ENCODE measurements at places on chromosomes 1 and 21. TPM values are rescaled to one million over a fixed set of nuclear protein-coding genes. Genes with fewer than 3 reads are reported as not detected.

MCOLN2 gene
- 92.3 TPM for total RNA-seq

GRCh38 chr1:46535063-46535462, 16.4 kb downstream of the KNCN start:
- DNase-seq = peak; percentile 72

GRCh38 chr1:7093297-7093696, 308.0 kb downstream of the CAMTA1 start:
- no peak for DNase-seq

RHEX gene
- not detected for total RNA-seq

GRCh38 chr1:43978264-43978550, 803 bp upstream of the B4GALT2 start:
- DNase-seq = no peak

GUCA2A gene
- total RNA-seq = not detected

CACNA1E gene
- not detected for total RNA-seq

- DNase-seq = peak; percentile 84
Measured at GRCh38 chr1:64469977-64470664, at the start of gene CACHD1. CACHD1 (plus strand) TSS chr1:64470129; CDS start chr1:64470745, 616 bp downstream.

GMEB1 gene
- total RNA-seq = 26.1 TPM

DNA sequence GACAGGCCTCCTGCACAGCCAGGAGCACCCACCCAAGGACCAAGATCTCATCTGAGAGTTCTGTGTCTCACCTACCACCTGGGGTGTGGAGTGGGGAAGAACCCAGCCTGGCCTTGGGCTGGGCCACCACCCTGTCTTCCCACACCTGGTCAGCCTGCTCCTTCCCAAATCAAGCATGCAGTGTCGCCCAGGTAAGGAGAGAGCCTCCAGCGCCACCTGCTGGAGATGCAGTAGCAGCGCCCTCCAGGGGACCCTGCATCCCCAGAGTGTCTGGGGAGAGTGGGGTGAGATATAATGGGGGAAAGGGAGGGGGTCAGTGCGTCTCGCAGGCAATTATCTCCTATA, 32.3 kb downstream of the KIAA2013 start:
- DNase-seq = peak; percentile 92

GRCh38 chr1:8679929-8680663, 137.3 kb downstream of the RERE start:
- DNase-seq = peak; percentile 34

- DNase-seq = no peak
Measured at GRCh38 chr1:6495041-6495441, 3.6 kb upstream of the PLEKHG5 start.

GBP5 gene
- 110 TPM for total RNA-seq

DNA sequence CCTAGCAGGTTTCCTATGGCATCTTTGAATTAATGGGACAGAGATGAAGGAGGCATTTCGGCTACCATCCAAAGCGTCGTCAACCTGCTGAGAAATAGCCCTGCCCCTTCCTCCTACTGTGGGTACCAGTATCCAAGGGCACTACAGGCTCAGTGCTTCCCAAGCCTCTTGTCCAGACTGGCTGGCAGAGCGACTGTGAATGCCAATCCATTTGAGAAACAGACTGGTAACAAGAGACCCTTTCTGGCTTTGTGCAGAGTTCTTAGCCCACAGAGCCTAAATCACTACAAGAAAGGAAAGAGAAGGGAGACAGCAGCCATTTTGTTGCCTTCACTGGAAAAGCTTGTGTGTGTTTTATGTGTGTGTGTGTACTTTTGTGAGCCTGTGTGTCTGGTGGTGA, 115.5 kb downstream of the HMGB4 start:
- DNase-seq = no peak

DNA sequence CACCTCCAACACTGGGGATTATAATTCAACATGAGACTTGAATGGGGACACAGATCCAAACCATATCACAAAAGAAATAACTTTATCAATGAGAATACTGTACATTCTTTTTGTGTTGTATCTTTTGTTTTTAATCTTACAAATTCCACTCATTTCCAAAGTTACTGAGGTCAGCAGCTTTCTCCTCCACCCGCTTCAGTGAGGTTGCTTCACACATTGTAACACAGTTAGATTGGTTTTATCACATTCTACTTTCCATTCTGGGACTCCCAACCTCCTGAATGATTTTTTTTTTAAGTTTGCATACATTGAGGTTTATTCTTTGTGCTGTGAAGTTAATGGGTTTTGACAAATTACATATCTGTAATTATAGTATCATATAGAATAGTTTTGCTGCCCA, 43.8 kb downstream of the DDAH1 start:
- no peak for DNase-seq

DNA sequence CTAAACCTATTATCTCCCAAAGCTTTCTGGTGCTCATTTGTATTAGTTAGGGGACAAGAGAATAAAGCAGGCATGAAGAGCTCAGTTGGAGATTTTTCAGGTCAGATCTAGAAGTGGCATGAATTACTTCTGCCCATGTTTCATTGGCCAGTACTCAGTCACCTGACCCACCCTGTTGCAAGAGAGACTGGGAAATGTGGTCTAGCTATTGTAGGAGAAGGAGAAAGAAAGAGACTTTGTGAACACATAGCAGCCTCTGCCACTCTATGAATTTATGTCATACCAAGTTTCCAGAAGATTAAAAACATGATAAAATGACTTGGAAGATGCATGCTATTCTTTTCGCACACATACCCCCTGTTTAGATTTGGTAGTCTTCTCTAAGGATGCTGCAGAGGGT, 302.3 kb upstream of the RUNX1 start:
- no peak for DNase-seq

AKR7A3 gene
- total RNA-seq = 1.8 TPM

- DNase-seq = no peak
Measured at GRCh38 chr1:113905435-113905861, 322 bp downstream of the DCLRE1B start.

OR2T11 gene
- total RNA-seq = not detected

CELA2B gene
- not detected for total RNA-seq

HIVEP3 gene
- total RNA-seq = 73.9 TPM

DNA sequence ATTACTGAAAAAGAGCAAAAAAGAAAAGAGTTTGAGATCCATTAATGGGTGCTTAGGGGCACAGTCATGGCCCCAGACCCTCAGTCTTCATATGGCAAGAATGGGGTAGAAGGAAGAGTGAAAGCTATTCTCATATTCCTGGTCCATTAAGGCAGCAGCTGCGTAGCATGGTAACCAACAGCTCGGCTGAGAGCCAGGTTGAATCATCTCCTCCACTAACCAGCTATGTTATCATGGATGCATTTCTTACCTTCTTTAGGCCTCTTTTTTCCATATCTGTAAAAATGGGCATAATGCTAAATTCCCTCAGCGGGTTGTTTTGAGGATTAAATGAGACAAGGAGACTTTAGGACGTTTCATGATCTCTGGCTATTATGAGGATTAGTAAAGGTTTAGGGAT, 15.0 kb upstream of the SARS1 start:
- DNase-seq = no peak

DNA sequence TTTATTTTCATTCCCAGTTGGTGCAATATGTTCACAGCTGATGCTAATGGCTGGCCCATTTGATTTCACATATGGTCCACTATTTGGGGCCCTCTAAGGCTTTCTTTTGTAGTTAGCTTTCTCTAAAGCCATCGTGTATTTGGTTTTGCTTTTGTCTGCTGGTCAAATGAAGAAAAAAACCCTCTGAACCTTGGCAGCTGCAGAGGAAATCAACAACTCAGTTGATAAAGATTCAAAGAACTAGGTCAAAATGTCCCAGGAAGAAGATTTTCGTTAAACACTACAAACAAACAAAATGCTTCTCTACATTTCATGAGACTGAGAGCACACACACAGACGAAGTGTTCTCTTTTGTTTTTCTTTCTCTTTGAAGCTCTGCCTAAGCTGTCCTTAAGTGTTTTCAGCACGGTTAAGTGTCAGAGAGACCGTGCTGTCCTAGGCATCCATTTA, 655.0 kb downstream of the RWDD3 start:
- DNase-seq = no peak

- no peak for DNase-seq
Measured at GRCh38 chr21:41399246-41399800, 26.7 kb upstream of the MX1 start.

LORICRIN gene
- total RNA-seq = not detected

Data from activated CD4-positive, alpha-beta T cell treated with anti-CD3 and anti-CD28 coated beads, Interleukin-2, amount 10 ng/mL, durations not matched to agents 24 days and 14 days (primary cell).